ENCODE measurements at places on chromosomes 4 and X. TPM values are rescaled to one million over a fixed set of nuclear protein-coding genes. Genes with fewer than 3 reads are reported as not detected.

JAKMIP1 gene
- 8.2 TPM for total RNA-seq

AREG gene
- not detected for total RNA-seq

TMPRSS11A gene
- not detected for total RNA-seq

MAGEB17 gene
- 0.21 TPM for total RNA-seq

CLOCK gene
- 29.2 TPM for total RNA-seq

WNK3 gene
- total RNA-seq = 13.0 TPM

CT45A10 gene
- 3.6 TPM for total RNA-seq

XG gene
- total RNA-seq = 0.17 TPM

All from H7 (cell line).